LNCaP clone FGC (cell line): ENCODE measurements at places on chromosomes 6 and 20.

- no peak for DNase-seq
Measured at GRCh38 chr6:169190144-169190584, 63.5 kb downstream of the THBS2 start.

- DNase-seq = no peak
Measured at GRCh38 chr6:28251661-28252008, 434 bp downstream of the ZKSCAN4 start.

DNA sequence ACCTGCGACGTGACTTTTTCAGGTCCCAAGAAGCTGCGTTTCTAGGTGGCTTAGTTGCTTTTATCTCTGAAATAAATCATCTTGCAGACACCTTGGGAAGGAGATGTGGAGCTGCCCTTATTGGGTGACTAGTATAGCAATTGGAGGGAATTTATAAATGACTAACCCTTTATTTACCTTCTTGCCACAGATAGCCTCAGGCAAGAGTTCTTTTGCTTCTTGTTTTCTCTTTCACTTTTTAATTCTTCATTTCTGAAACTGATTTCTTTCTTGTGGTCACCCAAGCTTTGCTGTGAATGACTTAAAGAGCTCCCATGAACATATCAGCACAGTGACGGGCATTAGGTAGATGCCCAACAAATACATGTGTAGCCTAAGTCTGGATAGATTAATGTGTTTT, 3.0 kb downstream of the ADGRF4 start:
- no peak for DNase-seq

GRCh38 chr6:113539202-113539601, 317.9 kb upstream of the MARCKS start:
- no peak for DNase-seq

- no peak for DNase-seq
Measured at GRCh38 chr6:51495610-51496396, 591.6 kb downstream of the PKHD1 start.

- DNase-seq = no peak
Measured at GRCh38 chr6:73558624-73559398, 38.0 kb upstream of the EEF1A1 start.

DNA sequence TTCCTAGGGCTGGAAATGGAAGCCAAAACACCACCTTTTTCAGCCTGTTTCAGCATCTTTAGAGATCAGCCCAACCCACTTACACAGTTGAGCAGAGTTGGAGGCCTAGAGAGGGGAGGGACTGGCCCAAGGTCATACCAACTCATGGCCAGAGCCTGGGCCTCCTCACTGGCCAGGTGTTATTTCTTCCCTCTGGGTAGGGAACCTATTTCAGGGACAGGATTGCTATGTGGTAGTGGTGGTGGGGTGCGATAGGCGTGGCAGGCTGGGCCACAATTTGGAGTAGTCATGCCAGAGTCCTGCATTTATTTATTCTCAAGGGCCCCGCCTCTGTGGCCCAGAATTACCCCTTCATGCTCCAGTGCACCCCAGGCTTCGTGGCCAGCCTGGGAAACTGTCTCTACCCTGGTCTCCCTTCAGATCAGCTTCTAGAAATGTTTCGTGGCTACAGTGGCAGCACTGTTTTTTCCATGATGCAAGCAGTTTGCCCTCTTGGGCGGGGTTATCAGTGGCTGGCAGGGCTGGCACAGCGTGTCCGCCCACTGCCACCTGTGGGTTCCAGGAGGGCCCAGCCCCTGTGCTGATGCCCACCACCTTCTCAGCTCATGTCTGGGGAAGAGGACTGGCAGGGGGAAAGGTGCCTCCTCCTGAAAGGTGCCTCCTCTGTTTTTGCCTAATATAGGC, 6.2 kb downstream of the VEGFA start:
- DNase-seq = no peak

DNA sequence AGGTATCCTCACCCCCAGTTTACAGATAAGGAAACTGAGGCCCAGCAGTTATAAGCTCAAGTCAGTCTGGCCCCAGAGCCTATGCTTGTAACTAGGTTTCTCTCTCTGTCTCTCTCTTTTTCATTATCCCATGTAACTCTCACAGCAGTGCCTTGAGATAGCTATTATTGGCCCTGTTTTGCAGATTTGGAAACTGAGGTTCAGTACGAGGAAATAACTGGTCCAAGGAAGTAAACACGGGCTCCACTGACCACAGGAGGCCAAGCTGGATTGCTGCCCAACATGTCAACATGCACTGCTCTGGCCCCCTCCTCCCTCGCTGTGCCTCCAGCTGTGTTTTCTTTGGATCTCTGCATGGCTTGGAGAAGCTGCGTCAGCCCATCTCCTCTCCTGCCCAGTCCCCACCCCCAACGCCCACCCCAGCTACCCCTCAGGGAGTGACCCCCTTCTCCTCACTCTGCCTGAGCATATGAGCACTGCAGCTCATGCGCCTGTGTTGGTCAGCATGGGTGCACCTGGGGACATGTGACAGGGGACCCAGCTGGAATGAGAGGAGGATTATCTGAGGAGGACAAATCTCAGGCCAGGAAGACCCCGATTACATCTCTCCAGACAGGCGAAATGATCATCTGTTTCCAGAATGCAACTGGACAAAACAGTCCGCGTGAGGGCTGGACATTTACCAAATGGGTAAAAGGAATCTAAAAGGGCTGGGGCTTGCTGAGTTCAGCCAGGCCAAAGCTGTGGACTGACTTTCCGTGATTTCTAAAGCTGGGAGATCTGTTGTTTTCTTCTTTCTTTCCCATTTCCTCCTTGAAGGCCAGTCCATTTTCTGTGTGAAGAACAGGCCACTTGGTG, 7.8 kb upstream of the PLTP start:
- DNase-seq = no peak

GRCh38 chr20:46820682-46821081, 74.0 kb upstream of the EYA2 start:
- DNase-seq = no peak

DNA sequence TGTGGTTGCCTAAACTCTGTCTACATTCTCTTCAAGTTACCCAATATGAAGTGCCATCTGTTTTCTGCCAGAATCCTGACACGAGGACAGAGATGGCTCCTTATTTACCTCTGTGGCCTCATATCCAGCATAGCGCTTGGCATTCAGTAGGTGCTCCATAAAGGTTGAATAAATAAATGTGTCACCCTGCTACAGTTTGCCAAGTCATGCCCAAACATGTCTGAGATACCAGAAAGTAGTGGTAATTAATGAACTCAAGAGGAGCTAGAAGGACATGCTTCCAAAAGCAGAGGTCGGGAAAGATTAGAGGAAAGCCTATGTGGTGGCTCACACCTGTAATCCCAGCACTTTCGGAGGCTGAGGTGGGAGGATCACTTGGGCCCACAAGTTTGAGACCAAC, 30.9 kb upstream of the E2F3 start:
- no peak for DNase-seq

DNA sequence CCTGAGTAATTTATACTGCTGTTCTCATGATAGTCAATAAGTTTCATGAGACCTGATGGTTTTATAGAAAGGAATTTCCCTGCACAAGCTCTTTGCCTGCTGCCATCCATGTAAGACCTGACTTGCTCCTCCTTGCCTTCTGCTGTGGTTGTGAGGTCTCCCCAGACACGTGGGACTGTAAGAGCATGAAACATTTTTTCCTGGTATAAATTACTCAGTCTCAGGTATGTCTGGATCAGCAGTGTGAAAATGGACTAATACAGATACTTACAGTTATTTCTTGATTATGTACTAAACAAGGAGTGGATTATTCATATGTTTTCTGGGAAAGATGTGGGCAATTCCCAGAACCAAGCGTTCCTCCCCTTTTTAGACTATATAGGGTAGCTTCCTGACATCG, 1.9 kb upstream of the TRIM38 start:
- no peak for DNase-seq

DNA sequence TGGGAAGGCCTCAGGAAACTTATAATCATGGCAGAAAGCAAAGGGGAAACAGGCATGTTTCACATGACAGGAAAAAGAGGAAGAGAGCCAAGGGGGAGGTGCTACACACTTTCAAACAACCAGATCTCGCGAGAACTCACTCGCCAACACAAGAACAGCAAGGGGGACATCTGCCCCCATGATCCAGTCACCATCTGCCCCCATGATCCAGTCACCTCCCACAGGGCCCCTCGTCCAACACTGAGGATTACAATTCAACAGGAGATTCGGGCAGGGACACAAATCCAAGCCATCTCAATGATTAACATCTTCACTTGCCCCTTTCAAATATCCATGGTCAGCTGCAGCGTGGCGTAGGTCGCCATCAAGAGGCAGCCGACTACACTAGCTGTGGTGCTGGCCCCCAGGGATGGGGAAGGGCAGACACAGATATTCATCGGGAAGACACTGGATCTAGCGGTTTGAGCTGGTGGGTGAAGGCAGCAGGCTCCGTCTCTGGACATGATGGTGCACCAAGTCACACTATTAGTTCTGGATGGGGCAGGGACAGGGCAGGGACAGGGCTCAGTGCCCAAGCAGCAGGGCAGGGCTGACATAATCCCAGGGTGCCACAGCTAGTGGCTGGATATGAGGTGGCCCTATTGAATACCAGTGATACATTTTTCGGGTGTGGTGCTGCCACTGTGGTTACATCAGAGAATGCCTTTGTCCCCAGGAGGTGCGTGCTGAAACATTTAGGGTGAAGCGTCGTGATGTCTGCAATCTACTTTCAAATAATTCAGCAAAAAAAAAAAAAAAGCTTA, 31.6 kb downstream of the TUBB2B start:
- DNase-seq = no peak

GRCh38 chr20:47220161-47220582, 136.3 kb downstream of the ZMYND8 start:
- DNase-seq = no peak

- no peak for DNase-seq
Measured at GRCh38 chr20:62675877-62676260, 32.8 kb upstream of the NTSR1 start.

GRCh38 chr6:115487331-115487730, 573.4 kb downstream of the FRK start:
- no peak for DNase-seq

DNA sequence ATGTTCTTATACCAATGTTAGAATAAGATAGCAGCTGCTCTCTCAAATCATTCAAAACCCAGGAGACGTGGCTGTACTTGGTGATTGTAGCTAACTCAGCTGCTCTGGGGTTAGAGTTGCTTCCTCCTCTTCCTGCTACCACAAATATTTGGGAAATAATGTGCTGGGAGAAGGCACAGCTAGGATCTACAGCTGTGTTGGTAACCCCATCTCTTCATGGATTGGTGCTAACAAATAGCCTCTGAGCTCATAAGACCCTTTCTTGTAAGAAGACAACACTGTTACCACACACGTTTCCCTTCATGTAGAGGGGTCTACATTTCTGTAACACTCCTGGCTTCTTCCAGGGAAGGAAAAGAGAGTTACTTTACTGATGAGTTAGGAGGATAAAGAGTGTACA, 911.0 kb upstream of the CITED2 start:
- DNase-seq = no peak

- no peak for DNase-seq
Measured at GRCh38 chr20:61482056-61482887, 230.2 kb downstream of the CDH4 start.

DNA sequence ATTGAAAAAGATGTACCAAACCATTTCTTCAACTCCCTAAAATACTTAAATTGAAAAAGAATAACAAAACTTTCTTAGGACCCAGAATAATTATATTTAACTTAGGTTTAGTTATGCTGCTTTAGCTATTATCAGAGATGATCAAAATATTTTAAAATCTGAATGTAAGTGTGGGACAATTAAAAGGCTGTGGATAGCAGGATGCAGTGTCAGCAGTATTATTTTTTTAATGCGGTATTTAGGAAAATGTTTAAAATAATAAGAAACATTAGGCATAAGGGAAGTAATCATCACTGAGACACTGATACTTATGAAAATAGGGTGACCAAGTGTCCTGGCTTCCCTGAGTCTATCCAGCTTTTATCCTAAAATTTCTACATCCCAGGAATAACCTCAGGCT, 161.5 kb upstream of the PTCHD4 start:
- DNase-seq = no peak

DNA sequence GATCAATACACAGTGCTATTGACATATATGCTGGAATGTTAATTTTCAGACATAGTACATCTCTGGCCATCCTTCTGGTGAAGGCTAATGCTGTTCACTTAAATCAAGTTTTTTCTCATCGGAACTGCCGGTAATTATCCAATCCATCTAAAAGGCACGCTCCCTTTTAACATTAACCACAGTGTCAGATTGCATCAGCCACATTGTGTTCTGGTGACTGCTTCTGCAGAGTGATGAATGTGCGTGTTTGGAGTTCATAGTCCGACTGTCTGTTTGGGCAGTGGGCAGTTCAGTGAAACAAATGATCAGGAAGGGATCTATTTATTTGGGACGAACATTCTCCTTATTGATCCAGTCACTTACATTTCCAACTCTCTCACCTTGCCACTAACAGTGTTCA, 49.5 kb downstream of the SOBP start:
- no peak for DNase-seq

DNA sequence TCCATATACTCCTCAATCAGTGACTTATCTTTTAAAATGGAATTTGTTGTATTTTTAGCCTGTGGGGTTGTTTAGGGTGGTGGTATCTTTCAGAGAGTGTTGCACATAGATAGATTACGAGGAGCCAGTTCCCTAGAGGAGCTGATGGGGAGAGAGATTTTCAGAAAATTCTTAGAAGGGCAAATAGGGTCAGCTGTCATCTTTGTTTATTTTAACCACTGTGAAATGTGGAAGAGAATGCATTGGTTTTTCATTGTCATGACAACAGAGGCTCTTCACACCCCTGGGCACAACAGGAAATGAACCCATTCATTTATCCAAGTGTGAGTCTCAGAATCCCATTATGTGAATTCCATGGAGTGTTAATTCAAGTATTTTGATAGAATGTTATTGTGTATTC, 188.4 kb downstream of the JARID2 start:
- no peak for DNase-seq

DNA sequence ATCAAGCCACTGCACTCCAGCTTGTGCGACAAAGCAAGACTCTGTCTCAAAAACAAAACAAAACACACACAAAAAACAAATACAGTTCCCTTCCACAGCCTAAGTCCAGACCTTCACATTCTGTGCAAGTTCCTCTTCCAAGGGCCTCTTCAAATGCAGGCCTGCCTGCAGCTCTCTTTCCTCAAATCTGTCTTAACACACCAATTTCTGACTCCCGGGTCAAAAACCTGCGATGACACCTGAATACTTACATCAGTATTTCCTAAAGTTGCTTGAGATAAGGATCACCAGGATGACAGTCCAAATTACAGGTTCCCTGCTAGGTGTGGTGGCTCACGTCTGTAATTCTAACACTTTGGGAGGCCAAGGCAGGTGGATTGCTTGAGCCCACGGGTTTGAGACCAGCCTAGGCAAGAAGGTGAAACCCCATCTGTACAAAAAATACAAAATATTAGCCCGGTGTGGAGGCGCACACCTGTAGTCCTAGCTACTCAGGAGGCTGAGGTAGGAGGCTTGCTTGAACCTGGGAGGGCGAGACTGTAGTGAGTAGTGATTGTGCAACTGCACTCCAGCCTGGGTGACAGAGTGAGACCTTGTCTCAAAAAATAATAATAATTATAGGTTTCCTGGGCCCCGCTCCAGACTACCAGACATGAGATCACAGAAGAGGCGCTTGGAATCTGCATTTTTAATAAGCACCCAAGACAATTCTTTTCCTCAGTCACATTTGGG, 8.8 kb upstream of the PARD6B start:
- no peak for DNase-seq
